ENCODE measurements at places on chromosomes 16 and 17.

DNA sequence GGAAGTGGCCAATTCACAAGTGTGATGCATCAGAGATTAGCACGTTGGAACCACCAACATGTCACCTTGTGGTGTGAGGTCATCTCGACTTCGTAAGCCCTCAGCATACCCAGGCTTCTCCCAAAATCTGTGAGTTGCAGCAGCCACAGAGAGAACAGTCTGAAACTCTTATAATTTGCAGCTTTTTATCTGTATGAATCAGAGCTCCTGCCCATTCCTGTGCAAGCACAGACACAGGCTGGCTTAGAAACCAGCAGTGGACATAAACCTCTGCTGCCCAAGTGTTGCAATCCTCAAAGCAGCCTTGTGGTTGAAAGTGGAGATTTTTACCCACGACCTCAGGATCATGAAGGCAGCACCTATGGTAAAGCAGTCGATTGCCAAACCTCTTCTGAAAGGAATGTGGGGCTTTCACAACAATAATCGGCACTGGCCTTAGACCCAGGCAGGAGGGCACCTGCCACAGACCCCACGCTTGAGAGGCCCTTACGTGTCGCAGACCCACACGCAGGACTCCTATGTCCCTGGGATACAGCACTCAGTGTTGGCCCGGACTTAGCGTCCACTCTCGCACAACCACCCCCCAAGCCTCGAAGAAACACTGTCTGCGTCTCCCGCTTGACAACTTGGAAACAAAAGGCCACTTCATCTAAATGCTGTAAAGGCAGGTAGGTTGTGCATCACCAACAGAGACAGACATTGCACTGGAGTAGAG, 24.5 kb upstream of the OSGIN1 start:
- DNase-seq: no peak

DNA sequence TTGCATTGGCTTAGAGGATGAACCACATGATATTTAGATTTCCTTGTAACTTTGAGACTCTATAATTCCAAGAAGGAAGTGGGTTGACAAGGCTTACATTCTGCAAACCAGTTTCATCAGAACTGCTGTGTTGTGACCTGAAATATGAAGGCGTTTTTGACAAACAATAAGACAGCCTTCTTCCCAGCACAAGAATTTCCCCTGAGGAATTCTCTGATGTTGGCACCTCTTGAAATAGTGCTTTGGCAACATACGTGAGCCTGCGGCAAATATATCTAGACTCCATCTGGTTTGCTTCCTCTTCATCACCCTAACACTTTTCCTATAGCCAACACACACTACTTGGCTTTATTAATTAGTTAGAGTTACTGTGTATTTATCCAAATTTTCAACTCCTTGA, 585.5 kb upstream of the SOX9 start:
- no peak for DNase-seq

GRCh38 chr16:84950906-84951305, 60.4 kb downstream of the ZDHHC7 start:
- DNase-seq: no peak

DNA sequence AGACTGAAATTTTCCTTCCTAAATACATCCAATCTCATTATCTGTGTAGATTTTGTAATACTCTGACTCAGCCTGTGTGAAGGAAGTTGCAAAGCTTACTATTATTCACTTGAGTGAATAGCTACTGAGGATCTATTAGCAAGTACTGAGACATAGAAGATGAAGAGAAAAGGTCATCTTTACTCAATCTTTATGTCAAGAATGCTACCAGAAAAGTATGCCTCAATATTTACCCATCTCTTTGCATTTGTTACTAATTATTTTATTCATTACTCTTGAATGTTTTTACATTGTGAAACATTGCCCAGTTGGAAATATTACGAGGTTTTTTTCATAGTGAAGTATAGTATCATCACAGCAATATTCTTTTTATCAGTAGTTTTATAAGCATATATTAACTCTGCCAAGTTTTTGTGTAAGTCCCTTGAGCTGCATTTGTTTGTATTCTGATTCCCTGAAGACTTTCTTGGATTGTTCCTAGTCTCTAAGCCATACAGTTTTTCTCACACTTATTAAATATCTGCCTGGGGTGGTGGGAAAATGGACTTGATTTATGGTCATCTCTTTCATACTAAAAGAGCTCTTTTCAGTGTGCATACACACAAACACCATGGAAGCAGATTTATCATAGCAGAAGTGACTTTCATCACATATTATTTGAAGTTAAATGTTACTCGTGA, 110.4 kb downstream of the MRTFB start:
- DNase-seq: no peak

GRCh38 chr17:68431661-68432071, 25.6 kb downstream of the WIPI1 start:
- DNase-seq: no peak

DNA sequence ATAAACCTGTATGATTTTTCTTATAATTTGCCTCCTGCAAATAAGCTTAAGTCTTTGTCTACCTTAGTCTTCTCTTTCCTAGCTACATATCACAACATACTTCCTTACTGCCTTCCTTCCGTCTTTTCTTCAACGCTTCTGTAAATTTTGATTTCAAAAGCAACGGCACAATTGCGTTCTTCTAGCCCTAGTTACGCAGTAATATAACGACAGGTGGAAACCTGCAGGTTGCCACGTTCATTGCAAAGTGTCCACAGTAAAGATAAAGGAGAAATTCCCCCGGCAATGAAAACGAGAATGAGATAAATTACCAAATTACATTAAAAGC, 546 bp upstream of the PSMD7 start:
- no peak for DNase-seq

DNA sequence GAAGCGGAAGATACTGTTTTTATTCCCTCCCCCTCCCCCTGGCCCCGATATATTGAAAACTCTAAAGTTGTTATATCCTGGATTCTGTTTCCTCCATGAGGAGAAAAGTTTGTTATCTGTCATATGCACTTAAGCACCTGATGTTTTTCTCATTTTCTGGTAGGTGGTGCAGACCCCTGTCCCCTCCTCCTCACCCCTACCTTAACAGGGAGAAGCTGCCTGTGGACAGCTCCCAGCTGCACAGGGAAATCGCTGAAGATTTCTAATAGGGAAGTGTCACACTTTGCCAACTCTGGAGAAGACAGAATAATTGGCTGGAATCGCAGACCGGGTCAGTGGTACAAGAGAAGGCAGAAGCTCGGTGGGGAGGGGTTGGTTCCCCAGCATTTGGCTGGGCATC, 45.3 kb upstream of the TOB1 start:
- DNase-seq: no peak

GRCh38 chr17:76385892-76386786, 1.7 kb downstream of the SPHK1 start:
- DNase-seq: no peak

DNA sequence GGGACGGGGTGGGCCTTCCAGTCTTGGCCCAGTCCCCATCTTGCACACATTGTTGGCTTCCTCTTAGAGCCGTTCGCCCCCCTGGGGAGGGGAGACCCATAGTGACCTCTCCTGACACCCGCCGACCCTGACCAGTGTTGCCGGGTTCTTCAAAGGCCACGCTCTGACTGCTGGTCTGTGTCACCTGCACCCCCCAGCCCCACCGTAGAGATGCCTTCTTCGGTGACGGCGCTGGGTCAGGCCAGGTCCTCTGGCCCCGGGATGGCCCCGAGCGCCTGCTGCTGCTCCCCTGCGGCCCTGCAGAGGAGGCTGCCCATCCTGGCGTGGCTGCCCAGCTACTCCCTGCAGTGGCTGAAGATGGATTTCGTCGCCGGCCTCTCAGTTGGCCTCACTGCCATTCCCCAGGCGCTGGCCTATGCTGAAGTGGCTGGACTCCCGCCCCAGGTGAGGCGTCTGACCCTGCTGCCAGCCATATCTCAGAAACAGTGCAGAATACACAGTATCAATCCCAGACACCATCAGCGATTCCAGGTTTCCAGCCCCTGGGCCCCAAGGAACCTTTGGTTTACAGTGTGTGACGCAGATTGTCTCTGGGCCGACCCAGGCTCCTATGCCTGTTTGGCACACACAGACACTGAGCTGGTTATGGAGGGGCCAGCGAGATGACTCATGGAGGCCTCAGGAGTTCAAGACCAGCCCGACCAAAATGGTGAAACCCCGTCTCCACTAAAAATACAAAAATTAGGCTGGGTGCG, 1.3 kb downstream of the SLC26A11 start:
- no peak for DNase-seq

- no peak for DNase-seq
Observed at GRCh38 chr17:17551361-17551760, 40.1 kb downstream of the PEMT start.

GRCh38 chr16:47037396-47037745, 63.9 kb upstream of the DNAJA2 start:
- DNase-seq: no peak

GRCh38 chr16:62720651-62721050, 684.4 kb upstream of the CDH8 start:
- DNase-seq: no peak

DNA sequence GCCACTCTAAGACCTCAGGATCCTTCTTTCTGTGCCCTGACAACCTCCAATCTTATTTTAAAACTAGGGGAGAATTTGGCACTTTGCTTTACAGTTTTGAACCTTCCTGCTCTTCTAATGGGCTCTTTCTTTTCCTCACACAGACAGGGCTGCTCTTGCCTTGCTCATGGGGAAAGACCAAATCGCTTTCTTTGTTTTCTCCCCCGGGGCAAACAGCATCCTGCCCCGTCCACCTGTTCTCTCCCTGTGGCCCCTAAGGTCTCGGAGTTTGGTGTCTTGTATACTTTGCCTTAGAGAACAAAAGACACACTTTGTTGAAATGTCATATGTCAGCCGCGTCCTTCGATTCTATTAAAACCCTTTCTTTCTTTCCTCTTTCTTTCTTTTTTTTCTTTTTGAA, 306.7 kb upstream of the SALL1 start:
- DNase-seq: no peak

GRCh38 chr16:79721270-79721669, 120.7 kb upstream of the MAF start:
- DNase-seq: no peak

DNA sequence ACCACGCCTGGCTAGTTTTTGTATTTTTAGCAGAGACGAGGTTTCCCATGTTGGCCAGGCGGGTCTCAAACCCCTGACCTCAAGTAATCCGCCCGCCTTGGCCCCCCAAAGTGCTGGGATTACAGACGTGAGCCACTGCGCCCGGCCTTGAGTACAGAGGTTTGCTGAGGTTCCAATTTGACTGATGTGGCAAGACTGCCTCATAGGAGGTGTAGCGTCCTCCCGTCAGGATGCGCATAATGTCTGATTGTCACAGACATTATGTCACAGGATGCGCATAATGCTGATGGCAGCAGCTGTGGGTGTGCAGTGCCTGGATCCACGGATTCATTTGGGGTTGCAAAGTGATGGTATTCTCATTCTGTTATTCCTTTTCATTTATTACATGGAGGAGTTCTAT, 45.2 kb downstream of the HAPSTR1 start:
- DNase-seq: no peak

- DNase-seq: no peak
Observed at GRCh38 chr16:52597073-52597771, 50.3 kb upstream of the TOX3 start.

DNA sequence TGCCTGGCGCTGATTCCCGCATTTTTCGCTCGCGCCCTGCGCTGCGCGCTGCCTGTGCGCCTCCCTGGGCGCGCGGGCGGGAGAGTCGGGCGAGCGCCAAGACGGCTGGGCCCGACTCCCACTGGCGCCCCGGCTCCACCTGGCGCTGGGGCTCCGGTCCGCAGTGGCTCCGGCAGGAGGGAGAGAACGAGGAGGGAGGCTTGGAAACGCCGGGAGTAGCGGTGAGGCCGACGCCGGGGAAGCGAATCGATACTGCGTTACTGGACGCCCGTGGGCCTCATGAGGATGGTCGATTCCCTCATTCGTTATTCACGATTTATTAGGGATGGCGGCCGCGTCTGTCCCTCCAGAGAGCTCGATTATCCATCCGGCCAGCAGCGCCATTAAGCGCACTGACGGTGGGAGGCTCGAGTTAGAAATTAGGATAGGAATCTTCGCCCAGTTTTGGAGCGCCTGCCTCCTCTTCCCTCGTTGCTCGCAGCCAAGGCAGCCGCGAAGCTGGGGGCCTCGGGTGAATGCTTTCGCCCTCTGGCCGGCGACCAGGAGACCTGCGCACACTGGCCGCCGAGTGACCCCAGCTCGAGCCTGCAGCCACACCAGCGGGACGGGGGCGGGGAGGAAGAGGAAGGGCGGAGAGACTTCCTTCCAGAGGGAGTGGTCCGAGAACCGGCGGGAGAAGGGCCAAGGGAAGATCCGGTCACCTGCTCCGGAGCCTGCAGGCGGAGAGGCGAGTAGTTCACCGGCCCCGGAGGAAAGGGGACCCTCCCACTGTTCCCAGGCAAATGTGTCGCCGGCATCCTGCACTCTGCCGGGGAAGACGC, 1.3 kb upstream of the PCGF2 start:
- peak; percentile 81 for DNase-seq

- no peak for DNase-seq
Observed at GRCh38 chr16:12000032-12000431, 23.5 kb downstream of the SNX29 start.

- no peak for DNase-seq
Observed at GRCh38 chr16:57609541-57610401, 18.7 kb upstream of the ADGRG1 start.

GRCh38 chr17:39979016-39979670, 1.5 kb upstream of the PSMD3 start:
- no peak for DNase-seq

DNA sequence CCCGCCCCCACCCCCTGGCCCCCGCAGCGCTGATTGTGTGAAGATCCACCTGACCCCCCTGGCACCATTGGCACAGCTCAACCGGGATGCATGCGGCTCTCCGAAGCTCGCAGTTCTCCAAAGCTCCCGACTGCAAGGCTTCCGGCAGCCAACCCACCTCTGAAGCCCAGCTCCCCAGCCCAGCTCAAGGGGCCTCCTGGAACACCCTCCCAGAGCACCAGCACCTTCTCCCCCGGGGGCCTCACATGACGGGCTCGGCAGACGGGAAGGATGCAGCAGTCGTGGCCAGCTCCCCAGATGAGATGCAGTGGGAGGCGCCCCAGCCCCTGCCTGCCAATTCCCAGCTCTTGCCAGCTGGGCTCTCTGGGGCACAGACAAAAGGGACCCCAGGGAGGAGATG, 215.3 kb downstream of the ZNF423 start:
- no peak for DNase-seq

GRCh38 chr17:73157521-73157890, 7.3 kb upstream of the SSTR2 start:
- no peak for DNase-seq

DNA sequence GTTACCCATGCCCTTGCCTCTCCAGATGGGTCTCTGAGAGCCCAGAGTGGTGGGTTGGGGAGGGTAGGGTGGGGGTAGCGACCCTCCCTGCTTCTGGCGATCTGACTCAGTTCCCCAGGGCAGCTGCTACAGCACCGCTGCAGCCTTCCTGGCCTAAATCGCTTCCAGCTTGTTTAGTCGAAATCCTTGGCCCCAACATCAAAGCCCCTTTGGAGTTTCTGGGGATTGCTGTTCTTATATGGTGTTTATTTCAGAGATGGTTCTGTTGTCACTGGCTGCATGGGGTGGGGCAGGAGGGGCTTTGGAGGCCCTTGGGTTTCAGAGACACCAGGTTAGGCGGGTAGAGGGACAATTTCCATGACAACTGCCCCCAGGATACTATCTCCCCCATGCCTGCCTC, 35.9 kb downstream of the FZD2 start:
- no peak for DNase-seq
